ENCODE measurements at places on chromosomes 6 and 20.

- DNase-seq: no peak
Observed at GRCh38 chr6:155872961-155873360, 417.3 kb upstream of the NOX3 start.

DNA sequence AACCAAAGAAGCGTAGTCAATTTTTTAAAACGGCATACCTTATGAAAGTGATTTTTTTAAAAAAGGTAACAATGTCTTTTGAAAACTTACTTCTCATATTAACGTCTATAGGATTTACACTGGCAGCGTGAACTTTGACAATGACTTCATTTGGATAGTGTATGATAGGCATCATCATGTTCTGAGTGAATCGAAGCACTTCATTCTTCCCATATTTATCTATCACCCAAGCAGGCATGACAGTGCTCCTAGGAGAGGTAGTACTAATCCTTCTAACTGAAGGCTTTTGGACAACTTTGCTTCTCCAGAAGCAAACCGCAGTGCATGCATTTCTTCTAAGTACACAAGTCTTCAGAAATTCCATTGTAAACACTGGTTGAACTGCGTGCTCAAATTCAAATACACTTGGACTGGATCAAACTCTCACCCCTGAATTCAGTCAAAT, 618 bp downstream of the RTN4IP1 start:
- DNase-seq: no peak

GRCh38 chr6:133369773-133370272, 128.7 kb downstream of the EYA4 start:
- no peak for DNase-seq

GRCh38 chr20:7371518-7372163, 568.6 kb downstream of the HAO1 start:
- no peak for DNase-seq

Measured in NCI-H1694 (cell line).